Retinal pigment epithelial cell (primary cell): ENCODE measurements at places on chromosomes 7 and 10.

GRCh38 chr10:119531067-119531466 lies 11.5 kb downstream of the RGS10 start:
- no peak for DNase-seq

GRCh38 chr7:143205560-143206293 lies 16.1 kb upstream of the TAS2R40 start:
- no peak for DNase-seq

GRCh38 chr7:120949998-120950538 lies 509 bp upstream of the ING3 start:
- no peak for DNase-seq

GRCh38 chr10:121921238-121921931 lies 6.4 kb downstream of the ATE1 start:
- no peak for DNase-seq

- DNase-seq = no peak
These were observed 334.7 kb upstream of the CHRM2 start for GRCh38 chr7:136533732-136534131.

- peak; percentile 40 for DNase-seq
These were observed 125.8 kb downstream of the DOCK4 start for GRCh38 chr7:112080441-112080840.

GRCh38 chr10:34650156-34650555 lies 164.9 kb downstream of the PARD3 start:
- no peak for DNase-seq

GRCh38 chr7:85165263-85165662 lies 21.6 kb downstream of the SEMA3D start:
- no peak for DNase-seq

- DNase-seq = no peak
These were observed 11.2 kb downstream of the C10orf120 start for GRCh38 chr10:122688293-122688989.

- no peak for DNase-seq
These were observed 3.3 kb downstream of the CASD1 start for GRCh38 chr7:94512735-94513564.

- DNase-seq = no peak
These were observed 12.6 kb upstream of the GRB10 start for GRCh38 chr7:50795253-50795652.

- peak; percentile 39 for DNase-seq
These were observed 12.6 kb downstream of the USP6NL start for GRCh38 chr10:11598712-11599397.

- no peak for DNase-seq
These were observed 162.2 kb downstream of the TFEC start for GRCh38 chr7:115868369-115868768.

GRCh38 chr10:99325281-99325680 lies 3.9 kb upstream of the CNNM1 start:
- no peak for DNase-seq

DNA sequence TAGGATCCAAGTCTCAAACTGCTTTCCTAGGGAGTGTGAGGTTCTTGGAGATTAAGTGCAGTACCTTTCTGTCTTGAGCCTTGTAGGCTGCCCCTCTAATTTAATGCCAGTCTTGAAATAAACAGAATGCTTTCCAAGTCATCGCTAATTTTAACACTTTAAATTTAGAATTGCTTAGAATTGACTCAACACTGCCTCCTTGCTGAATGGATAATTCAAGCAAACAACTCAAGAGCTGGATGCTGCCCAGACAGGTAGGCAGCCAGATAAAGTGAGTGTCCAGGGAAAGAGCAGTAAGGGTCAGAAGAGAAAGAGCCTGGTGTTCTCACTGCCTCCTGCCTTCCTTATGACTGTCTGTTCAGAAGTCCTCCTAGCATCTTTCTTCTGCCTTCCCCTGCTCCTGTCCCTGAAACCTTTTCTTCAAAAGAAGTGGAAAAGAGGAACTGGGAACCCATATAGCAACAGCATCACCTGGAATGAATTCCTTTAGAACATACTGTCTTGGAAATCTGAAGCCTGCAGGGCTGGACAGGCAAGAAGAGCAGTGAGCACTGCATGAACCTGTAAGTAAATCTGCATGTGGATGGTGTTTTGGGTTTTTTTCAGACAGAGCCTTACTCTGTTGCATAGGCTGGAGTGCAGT lies 3.1 kb upstream of the GOT1 start:
- no peak for DNase-seq

GRCh38 chr10:84469470-84469869 lies 141.1 kb downstream of the CCSER2 start:
- DNase-seq = no peak

- no peak for DNase-seq
These were observed 251.1 kb downstream of the INHBA start for GRCh38 chr7:41451826-41452225.

GRCh38 chr7:155796381-155797261 lies 15.6 kb downstream of the SHH start:
- DNase-seq = no peak

GRCh38 chr10:97590748-97591495 lies 1.4 kb downstream of the C10orf62 start:
- DNase-seq = no peak

- DNase-seq = no peak
These were observed 2.8 kb downstream of the ARL4A start for GRCh38 chr7:12690041-12690878.

DNA sequence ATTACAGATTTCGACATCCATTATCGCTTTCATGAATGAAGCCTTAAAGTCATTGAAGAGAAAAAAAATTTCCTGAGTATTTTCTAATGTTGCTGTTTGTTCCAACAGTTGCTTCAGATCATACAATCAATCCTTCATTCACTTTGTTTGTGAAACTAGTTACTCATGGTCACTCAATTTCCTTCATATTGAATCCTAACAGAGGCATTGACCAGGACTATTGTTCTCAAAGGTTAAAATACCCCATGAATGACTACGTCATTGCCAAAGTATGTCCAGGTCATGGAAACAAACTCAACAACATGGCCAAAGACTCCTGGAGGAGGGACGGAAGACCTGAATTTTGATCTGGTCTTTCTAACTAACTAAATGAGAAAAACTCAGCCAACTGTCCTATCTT lies 54.0 kb upstream of the ABCB5 start:
- DNase-seq = no peak

- DNase-seq = no peak
These were observed 311.7 kb upstream of the BMPER start for GRCh38 chr7:33593611-33594010.

DNA sequence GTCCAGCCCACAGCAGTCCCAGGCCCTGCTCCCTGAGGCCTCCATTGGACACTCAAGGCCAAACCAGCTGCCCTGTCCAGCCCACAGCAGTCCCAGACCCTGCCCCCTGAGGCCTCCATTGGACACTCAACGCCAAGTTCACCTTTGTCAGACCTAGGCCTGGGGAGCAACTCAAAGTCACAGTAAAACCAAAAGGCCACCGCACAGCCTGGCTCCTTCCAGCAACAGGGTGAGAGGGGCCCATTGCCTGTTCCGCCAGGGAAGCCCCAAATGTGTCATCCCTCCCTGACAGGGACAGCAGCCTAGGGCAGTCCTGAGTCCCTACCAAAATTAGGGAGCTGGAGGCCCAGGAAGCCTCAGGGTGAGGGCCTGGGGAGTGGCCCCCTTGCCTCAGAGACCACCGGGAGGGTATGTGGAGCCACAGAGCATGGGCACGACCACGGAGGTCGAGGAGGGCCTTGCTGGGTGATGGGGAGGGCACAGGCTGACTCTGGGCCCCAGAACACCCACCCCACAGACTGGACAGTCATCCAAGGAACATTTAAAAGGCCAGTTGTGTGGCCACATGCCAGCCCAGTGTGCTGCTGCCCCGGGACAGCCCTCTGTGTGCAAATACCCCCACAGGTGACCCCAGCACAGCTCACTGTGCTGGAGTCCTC lies 66.5 kb upstream of the PPP2R2D start:
- DNase-seq = no peak

DNA sequence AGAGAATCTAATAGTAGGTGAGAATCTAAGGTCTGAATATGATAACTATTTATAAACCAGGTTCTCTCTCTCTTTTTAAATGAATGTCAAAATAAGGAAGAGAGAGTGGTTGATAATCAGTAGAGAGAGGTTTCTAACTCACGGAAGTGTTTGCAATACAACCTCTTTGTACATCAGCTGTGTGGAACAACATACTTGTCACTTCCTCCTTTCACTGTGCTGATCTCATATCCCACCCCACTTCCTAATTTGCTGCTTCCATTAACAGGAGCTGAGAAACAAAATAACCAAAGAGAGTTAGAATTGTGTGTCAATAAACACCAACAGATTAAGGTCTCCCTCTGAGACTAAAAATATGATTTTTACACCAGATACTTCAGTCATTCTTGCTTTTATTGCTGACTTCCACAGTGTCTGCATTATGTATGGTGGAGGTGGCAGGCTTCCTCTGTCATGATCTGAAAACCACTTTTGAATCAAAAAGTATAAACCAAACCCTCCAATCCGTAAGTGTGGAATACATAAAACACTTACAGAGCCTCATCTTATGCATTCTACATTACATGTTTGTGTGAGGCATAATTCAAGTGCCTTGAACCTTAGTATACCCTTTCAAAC lies 25.0 kb downstream of the CACUL1 start:
- DNase-seq = no peak

DNA sequence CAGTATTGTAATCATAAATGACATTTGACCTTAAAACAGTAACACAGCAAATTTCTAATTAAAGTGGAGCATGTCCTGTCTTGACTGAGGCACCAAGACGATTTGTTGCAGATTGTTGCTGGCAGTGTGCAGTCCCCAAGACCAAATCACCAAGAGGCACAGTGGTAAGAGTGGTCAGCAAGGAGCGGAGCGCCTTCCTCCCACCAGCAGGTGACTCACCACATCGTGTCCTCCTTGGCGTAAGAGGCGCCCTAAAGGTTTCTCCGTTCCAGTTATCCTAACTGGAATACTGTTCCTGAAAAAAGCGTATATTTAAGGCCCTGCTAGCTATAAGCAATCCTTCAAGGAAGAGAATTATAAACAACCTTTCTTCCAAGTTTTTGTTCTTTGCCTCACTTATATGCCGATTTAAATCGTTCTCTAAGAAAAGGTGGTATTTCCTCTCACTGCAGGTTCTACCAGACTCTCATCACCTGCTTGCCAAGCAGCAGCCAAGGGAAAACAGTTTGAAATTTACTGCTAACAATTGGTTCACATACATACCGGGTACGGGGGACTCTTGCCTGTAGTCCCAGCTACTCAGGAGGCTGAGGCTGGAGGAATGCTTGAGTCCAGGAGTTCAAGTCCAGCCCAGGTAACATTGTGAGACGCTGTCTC lies 10.7 kb upstream of the REPIN1 start:
- no peak for DNase-seq

- no peak for DNase-seq
These were observed 42.0 kb upstream of the PPP2R2D start for GRCh38 chr10:131858583-131859340.

- no peak for DNase-seq
These were observed 1.4 kb downstream of the TCERG1L start for GRCh38 chr10:131310142-131310541.

DNA sequence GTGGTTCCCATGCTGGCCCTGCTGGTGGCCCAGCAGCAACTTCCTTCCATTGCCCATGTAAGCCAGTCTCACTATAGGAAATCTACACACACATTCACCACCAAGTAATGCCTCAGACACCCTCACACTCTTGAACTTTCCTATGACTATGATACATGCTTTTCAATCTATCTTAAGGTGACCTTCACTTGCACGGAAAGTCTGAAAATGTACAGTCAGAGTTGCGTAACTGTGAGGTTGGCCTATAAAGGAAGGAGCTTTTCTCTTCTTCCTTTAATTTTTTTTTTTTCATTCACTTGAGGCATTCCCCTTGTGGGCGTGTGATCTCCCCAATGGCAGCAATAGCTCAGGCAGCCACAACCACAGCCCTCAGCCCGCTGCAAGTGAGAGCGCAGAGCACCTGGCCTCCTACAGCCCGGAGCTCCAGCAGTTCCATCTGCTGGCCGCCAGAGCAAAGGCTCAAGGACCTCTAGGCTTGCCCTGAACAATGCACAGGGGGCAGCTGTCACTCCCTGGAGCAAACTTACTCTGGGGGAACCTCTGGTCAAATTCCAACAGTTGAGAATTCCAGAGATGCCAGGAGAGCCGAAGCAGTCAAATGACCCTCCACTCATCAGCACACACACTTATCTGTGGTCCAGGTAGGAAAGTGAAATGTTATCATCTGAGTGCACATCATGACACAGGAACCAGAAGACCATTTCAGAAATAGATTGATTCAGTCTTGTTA lies 123.1 kb upstream of the ADO start:
- peak; percentile 4 for DNase-seq

DNA sequence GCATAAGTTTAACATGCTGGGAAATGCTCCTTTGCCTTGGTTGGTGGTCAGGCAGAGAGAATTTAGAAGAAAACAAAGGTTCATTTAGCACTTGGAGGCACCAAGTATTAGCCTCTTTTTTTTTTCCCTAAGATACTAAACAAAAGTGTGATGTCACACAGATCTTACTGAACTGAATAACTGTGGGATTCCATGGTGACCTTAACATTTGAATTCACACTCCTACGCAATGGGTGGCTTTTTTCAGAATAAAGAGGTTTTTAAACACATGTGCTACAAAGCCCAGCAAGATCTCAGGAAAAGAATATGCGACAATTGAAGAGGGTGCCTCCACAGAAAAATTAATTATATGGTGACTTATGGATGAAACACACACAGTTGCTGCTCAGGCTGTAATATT lies 133.4 kb upstream of the ABCB5 start:
- DNase-seq = no peak

GRCh38 chr7:66557214-66558200 lies 71.2 kb upstream of the KCTD7 start:
- no peak for DNase-seq

GRCh38 chr7:36978461-36978860 lies 254.2 kb upstream of the AOAH start:
- no peak for DNase-seq

GRCh38 chr10:13787015-13787421 lies 200.3 kb downstream of the PRPF18 start:
- DNase-seq = no peak

DNA sequence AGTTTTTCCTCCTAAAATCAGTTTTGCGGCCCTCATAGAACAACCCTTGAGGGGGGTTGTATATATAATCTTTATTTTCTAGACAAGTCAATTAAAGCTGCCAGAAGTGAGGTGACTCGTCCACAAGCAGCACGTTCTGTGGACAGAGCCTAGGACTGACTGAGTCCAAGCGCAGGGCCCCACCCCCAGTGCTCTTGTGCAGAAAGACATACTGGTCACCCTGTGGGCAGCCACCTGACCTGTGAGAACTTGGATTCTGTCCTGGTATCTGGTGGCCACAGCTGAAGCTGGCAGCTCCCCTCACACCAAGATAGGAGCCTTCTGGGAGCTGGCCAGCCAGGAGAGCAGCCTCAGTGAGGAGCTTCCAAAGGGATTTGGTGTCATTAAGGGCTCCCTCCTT lies 89.3 kb downstream of the GRK5 start:
- no peak for DNase-seq

DNA sequence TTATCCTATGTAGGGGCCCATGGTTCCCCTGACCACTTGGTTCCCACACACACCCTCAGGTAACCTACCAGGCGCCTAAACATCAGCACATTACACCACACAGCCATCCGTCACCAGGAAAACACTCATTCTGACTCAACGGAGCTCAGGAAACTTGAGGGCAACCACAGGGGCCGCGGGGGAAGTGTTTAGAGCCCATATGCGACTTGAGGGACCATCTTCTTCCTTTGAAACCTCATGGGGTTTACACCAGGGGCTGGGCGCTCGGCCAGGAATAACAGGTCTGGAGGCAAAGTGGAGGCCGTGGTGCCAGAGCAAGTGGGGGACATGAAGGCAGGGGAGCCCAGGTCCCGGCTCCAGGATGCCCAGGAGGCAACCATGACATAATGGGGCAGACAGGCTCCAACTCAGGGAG lies 1.5 kb downstream of the STX1A start:
- no peak for DNase-seq

GRCh38 chr7:111290419-111290818 lies 199.5 kb downstream of the LRRN3 start:
- DNase-seq = peak; percentile 43
